Activated effector memory CD4-positive, alpha-beta T cell treated with anti-CD3 and anti-CD28 coated beads, Interleukin-2, amount 50 U/mL, for 16 hours (primary cell): ENCODE measurements at places on chromosomes 13 and 19.
A peak's percentile ranks its signal among the peaks of the same experiment; 100 is the strongest.

DNA sequence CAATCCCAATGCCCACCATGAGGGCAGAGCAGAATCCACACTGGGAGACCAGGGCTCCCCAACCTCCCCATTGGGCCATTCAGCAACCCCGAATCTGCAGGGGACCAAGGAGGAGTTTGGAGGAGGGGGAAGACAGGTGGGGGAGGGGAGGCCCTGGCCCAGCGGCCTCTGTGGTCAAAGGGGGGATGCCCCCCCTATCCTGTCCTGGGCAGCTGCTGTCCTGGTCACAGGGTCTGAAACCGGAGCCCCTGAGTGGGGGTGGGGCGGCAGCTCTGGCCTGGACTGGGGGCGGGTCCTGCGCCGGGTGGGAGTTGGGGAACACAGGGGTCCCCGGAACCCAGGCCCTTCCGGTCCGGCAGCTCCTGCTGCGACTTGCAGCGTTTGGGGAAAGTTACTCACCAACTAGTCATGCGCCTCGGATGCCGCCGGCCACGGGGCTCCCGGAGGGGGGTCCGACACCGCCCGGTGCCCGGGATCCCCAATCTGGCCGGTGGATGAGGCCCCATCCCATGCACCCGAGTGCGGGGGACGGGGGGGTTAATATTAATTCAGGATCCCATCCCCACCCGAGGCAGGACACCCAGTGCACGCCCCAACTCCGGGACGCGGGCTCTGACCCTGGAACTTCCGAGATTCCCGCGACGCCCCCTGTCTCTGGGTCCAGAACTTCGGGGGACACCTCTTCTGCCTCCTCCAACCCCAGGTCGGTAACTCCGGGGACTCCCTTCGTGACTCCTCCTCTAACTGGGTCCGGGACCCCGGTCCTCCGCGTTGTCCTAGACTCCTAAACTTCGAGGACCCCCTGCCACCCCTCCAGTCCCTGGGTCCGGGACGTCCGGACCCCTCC lies 872 bp downstream of the HOMER3 start:
- DNase-seq: no peak

DNA sequence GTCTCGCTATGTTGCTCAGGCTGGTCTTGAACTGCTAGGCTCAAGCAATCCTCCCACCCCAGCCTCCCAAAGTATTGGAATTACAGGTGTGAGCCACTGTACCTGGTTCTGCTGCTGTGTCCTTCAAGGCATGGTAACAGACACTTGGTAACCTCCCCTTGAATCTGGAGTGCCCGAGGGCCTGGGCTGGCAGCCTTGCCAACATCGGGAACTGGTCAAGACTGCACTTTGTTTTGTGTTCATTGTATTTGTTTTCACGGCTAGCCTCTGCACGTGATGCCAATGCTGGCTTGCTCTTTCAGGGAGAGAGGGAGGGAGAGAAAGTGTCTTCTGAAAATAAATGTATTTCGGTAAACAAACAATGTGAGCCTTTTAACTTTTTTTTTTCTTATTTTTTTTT lies 12.0 kb downstream of the CERS4 start:
- no peak for DNase-seq

- DNase-seq: no peak
Observed at GRCh38 chr19:30498707-30499106, 126.5 kb downstream of the ZNF536 start.

DNA sequence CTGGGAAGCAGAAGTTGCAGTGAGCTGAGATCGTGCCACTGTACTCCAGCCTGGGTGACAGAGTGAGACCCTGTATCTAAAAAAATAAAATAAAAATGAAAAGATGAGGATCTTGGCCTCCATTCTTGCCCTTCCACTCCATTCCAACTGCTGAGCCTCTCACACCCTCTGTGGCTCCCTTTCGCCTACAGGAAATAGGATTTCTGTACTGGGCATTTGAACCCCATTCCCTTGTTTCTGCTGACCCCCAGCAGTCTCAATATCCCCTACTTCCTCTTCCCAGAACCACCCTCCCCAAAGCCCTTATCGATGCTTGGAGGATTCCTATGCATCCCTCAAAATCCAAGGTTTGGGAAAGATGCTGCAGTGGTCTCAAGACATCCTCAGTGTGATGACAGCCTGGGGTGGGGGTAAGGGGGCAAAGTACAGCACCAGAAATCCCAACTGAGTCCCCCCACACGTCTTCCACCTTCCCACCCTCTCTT lies 12.5 kb upstream of the GDF15 start:
- DNase-seq: no peak

- DNase-seq: peak; percentile 65
Observed at GRCh38 chr13:111388851-111389500, 68.5 kb downstream of the TEX29 start.

DNA sequence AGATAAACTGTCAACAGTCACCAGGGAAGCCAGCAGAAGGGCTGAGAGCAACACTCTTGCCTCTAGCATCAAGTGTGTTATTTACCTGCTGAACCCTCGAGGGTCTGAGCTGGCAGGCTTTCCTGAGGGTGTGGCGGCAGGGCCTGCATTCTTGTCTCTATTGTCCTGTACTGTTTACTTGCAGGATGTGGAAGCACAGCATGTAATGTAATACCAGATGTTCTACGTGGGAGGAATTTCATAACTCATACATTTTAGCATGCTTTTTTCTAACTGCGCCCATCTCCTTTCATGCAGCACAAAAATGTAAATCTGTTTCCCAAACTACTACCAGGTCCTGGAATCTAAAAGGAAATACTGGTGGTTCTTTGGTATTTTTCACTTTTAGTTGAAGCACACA lies 153.1 kb downstream of the RGCC start:
- DNase-seq: no peak

- no peak for DNase-seq
Observed at GRCh38 chr13:108741930-108742329, 112.5 kb downstream of the MYO16 start.

DNA sequence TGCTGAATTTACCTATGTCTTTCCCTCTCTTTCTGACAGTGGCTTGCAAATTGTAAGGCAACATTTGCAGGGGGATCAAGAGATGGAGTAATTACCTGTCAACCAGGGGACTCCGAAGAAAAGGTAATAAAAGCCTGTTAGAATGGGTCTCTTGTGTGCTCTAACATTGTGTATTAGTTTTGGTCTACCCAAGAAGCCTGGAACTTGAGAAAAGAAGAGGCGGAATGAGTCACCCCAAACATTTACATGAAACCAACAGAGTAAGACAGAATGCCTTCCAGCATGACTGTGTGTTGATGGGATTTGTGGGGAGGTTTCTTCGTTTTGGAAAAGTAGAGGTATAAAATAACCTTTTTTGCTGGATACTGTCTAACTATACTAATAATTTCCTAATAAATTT lies 36.7 kb downstream of the ZAR1L start:
- no peak for DNase-seq

DNA sequence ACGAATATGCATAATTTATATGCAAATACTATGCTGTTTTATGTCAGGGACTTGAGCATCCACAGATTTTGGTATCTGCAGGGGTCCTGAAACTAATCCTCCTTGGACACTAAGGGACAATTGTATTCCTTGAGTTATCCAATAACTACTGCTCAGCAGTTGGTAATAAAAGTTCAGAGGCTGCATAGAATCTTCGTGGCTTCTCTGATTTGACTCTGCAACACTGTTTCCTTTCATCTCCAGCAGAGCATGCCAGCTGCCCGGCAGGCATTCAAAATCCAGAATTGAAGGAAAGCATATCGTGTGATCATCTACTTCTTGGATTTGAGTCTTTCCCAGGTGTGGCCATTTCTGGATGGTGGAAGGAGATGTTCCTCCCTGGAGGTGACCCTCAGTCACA lies 64.5 kb upstream of the MRI1 start:
- DNase-seq: no peak

DNA sequence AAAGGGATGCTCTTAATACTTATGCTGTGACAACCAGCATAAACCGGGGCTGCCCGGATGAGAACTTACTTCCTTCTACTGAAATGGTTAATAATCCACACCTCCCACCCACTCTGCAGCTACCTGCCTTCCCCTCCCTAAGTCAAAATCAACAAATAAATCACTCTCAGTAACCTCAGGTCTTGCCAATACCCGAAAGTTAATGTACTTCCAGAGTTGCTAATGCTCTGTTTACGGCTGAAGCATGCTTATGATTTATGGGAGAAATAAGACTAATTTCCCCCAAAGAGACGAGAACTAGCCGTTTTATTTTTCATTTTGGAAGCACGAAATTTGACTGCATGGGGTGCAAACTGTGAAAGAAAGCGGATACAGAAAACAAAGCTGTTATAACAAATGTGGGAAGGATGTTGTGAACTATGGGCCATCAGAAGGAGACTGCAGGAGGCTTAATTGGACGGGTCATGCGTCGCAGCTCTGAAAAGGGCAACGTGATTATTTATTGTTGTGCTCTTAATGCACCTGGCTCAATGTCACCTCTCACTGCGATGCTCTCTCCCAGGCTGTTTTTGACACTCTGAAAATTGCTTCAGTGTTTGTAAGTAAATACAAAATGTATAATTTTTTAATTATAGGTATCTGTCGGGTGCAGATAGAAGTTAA lies 114.0 kb upstream of the SLC7A1 start:
- DNase-seq: no peak

DNA sequence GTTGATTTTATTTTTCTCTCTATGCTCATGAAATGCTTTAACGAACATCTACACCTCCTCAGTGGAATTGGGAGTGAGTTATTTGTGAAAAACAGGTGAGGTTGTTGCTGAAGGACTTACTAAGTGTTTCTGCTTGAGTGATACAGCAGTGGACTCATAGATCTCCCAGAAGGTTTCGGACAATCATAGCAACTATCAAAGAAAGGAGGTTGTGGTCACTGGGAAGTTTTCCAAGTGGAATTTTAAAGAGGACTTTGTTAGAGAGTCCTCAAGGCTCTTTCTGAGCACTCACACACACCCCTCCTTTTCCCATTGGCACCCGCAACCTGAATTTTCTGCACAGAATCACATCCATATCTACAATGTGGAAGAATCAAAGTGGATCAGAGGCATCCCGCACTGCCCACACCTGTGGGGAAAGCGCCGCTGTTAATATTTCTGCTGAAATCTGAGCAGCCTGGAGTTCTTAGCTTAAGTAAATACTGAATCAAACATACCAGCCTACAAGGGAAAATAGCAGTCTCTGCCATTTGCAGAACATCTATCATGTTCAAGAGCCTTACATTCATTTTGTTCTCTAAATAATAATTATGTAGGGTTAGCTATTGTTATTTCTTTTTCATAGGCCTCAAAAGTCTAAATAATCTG lies 719.4 kb downstream of the DIAPH3 start:
- no peak for DNase-seq

DNA sequence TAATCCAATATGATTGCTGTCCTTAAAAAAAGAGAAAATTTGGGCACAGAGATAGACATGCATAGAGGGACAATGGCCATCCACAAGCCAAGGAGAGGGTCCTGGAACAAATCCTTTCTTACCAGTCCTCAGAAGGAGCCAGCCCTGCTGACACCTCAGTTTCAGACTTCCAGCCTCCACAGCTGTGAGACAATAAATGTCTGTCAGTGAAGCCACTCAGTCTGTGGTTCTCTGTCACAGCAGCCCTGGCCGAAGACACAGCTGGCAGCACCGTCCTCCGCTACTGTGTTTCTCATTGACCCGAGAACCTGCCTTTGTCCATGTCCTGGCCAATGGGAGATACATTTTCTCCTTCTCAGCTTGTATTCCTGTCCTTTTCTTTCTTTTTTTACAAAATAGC lies 207.9 kb downstream of the TM9SF2 start:
- DNase-seq: no peak

GRCh38 chr19:9597027-9597426 lies 12.7 kb upstream of the ZNF121 start:
- no peak for DNase-seq

DNA sequence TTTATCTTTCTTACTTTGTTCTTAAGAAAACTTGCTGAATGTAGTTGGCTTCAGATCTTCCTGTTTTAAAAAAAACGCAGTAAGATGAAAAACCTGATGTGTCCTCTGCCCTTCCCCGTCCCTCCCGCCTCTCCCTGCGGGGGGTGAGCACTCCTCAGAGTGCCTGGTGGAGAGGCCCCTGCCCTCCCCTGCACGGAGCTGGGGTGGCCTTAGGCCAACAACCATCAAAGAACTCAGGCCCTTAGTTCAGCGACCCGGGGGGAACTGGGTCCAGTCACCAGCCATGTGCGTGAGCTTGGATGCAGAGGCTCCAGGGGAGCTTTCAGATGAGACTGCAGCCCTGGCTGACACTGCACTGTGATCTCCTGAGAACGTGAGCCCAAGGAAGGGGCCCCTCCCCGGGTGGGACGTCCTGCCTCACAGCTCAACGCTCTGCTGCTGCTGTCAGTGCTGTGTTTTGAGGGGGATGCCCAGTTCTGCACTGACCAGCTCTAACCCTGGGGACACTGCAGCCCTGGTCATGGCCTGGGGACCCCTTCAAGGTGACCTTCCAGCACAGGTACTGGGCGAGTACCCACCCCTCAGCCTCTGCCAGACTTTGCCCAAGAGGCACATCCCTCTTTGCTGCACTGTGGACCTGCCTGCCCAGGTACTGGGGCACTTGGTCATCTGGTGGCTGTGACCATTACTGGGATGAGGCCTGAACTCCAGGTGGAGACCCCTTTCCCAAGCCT lies 42.7 kb downstream of the ANKRD10 start:
- no peak for DNase-seq

- peak; percentile 80 for DNase-seq
Observed at GRCh38 chr13:99339736-99340397, 32.7 kb upstream of the GPR183 start.

DNA sequence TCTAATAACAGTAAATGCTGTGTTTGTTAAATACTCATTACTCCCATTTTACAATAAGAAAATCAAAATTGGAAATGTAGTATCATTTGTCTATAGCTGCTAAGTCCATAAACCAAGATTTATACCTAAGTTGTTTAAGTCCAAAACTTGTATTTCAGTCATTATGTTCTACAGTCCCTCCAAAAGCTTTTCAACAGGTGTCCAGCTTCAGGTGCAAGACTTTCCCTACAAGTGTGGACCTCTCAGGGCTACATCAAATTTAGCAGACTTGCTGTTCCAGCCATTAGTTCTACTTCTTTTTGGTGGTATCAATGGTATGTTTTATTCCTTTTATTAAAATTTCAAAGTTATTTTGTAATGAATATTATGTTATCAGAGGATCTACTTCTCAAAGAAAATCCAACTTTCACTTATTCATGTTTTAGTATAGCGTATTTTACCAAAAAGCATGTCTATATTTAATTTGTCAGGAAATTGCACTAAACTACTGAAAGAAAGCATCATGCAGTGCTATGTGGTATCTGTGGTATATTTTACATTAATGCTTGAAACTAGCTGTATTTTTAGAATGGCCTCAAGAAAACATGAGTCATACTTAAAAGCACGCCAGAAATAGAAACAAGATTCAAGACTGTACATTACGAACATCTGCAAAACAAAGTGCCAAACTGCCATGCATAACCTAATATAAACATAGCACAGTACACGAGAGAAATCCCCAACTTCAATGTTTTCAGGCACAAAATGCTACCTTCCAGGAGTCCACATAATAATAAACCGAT lies 44.5 kb downstream of the VWA8 start:
- DNase-seq: no peak
